Stimulated activated CD4-positive, alpha-beta T cell treated with anti-CD3 and anti-CD28 coated beads, Interleukin-4, amount 100 ng/mL, for 1 hour (primary cell): ENCODE measurements at places on chromosomes 5 and 9.

DNA sequence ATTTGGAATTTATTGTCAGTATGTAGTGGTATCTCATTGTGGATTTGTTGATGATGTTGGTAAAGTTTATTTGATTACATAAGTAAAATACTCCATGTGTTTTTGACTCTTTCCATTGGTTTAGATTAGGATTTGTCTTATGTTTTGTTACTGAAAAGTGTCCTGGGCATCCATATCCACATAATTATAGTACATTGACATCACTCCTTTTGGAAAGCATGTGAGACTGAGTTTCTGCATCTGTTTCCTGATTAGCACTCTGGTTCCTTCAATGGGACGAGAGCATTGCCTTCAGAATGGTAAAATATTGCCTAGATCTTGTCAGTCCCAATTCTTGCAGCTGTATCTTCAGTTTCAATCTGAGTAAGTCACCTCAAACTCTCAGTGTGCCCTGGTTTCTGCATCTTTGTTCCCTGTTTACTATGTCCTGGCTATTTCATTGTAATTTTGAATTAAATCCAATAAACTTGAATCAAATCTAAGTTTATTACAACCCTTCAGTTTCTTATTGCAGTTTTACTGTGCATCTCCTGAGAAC, 128.1 kb downstream of the FBXO38 start:
- no peak for DNase-seq

DNA sequence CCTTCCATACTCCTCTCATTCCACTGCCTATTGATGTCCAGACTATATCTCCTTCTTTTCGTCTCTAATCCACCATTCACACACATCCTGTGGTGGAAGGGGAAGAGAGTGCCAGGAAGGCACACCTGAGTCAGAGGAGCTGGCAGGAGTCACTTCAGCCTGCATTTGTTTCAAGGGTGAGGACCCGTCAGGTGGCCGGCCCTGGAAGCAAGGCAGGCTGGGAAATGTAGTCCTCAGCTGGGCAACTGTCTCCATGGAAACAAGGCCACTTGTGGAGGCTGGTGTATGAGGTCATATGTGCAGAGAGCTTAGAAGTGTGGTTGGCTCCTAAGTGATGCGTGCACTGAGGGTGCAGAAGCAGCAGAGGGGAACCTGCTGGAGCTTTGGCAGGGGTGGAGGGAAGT, 278.4 kb downstream of the NSG2 start:
- no peak for DNase-seq

DNA sequence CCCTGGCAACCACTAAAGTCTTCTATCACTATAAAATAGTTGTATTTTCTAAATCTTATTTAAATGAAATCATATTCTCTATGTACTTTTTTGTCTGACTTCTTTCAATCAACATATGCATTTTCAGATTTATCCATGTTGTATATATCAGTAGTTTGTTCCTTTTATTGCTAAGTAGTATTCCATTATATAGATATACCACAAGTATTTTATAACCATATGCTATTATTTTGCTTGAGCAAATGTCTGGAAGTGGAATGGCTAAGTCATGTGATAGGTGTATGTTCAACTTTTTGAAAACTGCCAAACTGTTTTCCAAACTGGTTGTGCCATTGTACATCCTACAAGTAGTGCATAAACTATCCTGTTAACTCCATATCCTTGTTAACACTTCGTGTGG, 131.1 kb downstream of the CWC27 start:
- DNase-seq = no peak

DNA sequence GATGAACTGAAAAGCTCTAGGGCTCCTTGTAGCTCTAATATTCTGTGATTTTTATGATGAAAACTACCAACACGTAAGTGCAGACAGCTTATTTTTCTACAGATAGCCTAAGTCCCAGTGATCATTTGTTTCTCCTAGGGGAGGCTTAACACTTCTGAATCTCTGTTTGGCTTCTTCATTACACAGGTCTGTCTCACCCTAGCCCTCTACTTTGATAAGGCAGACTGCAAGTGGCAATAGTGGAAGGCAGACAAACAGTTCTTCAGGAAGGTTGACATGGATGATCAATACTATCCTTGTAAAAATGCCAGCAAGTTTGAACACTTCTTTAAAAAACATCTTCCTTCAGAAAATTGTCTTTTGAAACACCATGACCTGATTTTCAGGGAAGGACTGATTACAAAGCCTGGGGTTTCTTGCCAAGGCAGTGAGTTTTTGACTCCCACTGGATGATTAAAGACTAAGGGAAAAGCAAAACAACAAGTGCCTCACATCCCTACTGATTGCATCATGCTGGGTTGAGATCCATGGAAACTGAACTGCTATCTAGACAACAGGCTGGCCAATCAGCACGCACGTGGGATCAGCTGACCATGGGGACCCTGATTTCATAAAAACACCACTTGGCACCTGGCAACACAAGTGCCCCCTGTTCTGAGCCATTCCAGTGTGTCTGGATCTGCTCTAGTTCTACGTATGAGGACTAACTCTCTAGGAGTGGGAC, 212.2 kb downstream of the SMARCA2 start:
- DNase-seq = no peak

GRCh38 chr5:173119719-173120118, 24.6 kb upstream of the BNIP1 start:
- no peak for DNase-seq

DNA sequence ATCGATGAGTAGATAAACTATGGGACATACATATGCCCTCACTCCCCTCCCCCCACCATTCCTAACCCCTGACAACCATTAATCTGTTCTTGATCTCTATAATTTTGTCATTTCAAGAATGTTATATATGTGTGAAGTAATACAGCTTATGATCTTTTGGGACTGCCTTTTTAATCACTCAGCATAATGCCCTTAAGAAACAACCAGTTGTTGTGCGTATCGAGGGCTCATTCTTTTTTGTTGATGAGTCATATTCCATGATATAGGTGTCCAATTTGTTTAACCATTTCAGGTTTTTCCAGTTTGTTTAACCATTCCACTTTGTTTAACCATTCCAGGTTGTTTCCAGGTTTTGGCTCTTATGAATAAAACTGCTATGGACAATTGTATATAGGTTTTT, 75.6 kb downstream of the ARHGEF28 start:
- no peak for DNase-seq

- no peak for DNase-seq
Measured at GRCh38 chr9:19630760-19631159, 158.1 kb downstream of the SLC24A2 start.

- DNase-seq = no peak
Measured at GRCh38 chr9:102767076-102767475, 228.1 kb upstream of the CYLC2 start.

DNA sequence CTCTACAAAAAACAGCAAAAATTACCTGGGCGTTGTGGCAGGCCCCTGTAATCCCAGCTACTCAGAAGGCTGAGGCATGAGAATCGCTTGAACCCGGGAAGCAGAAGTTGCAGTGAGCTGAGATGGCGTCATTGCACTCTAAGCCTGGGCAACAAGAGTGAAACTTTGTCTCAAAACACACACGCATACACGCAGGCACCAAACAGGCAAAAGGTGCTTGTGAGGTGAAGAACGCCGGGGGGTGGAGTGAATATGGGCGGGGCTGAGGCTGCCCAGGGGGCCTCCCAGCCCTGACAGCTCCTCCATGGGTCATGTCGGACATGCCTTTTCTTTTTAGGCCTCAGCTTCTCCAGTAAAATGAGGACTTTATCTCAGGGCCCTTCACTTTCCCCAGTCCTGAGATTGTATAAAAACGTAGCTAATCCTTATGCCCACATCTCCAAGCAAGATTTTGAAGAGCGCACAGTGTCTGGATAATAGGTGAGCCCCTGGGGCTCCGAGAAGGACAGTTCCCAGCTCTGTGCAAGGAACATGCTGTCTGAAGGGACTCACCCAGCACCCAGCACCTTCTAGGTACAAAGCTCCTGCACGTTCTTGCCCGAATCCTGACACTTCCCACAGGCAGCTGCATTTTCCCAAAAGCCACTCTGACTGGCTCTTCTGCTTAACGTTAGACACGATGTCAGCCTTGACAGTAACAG, 168.3 kb downstream of the COL23A1 start:
- DNase-seq = no peak

- DNase-seq = no peak
Measured at GRCh38 chr5:139893873-139894272, 98.3 kb downstream of the PSD2 start.

- no peak for DNase-seq
Measured at GRCh38 chr9:114204265-114204664, 48.9 kb downstream of the COL27A1 start.

GRCh38 chr5:142046191-142046590, 33.4 kb upstream of the GNPDA1 start:
- DNase-seq = no peak

GRCh38 chr9:27179245-27179865, 70.3 kb downstream of the TEK start:
- no peak for DNase-seq

DNA sequence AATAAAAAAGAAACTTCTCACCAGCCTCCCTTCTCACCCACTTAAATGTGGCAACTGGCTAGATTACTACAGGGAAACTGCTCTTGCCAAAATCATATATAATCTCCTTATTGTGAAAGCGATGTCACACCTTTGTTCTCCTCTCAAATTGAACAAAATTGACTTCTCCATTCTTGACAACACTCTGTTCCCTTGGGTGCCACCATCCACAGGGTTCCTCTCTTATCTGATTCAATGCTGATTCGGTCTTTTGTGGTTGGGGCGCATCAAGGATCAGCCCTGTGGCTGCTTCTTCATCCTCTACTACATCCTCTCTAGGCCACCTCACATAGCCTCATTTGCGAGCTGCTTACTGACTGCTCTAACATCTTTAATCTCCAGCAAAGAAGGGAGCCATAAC, 86.1 kb downstream of the EDIL3 start:
- no peak for DNase-seq

DNA sequence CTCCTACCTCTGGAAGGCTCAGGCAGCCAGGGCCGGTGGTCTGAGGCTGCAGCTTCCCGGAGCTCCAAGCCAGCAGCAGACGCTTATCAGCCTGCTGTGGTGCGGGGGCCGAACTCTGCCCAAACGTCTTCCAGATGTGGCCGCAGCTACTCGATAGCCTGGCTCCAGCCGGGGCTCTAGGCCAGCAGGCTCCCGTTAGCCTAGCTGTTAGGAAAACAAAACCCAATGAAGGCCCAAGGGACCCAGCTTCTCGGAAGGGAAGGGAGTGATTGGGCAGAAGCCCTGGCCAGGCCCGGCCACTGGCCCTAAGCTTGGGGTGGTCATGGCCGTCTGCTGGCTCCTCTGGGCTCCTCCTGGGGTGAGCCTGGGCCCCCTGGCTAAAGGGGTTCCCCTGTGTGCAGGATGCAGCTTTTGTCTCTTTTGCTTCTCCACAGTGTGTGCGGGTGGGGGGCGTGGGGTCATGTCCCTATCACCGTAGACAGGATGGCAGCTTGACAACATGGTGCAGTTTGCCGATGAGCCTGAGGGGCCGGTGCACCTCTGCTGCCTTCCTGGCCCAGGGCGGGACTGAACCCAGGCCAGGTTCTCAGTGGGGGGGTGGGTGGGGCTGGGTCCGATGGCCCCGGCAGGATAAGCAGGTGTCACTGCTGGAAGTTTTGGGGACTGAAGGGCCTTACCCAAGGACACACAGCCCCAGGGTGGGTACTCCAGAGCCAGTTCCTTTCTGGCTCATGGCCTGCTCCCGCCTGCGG, 18.7 kb downstream of the MYMK start:
- no peak for DNase-seq

DNA sequence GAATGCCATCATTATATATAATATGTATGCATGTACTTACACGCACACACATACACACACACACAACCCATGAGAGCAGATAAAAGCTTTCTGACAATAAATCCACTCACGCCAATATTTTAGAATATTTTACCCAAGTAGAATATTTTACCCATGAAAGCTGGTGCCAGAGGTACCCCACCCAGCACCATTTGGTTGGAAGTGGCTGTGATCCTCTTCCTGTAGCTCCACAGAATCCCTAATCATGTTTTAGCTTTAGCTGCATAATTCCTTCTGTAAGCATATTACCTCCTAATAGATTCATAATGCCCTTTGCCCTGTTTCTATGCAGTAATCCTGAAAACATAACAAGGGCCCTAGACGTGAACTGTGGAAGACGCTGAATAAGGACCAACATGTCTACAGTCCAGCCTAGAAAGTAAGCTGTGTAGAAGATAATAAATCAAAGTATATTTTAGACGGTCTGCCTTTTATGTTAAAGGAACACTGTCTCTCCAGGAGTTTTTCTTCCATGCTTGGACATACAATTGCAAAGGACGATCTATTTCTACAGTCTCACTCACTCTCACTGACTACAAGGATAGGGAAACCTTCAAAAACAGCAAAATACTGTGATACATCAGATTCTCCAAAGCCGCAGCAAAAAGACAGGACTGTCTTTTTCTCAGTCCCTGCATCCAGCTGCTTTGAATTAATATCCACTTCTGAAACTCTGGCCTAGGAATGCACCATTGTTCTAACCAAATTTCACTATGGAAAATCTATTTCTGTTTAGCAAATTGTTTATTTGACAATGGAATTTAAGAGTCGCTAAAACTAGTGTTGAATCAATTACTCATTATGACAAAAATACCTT, 98.2 kb downstream of the USP20 start:
- no peak for DNase-seq

GRCh38 chr5:73625944-73626811, at the start of gene ARHGEF28:
TSS of gene ARHGEF28 (plus strand) at chr5:73626196. CDS start at chr5:73684852, 58,656 bp downstream.
- peak; percentile 14 for DNase-seq

GRCh38 chr5:175664723-175665122, 6.9 kb downstream of the HRH2 start:
- no peak for DNase-seq

GRCh38 chr5:66118304-66118703, 25.8 kb upstream of the SREK1 start:
- no peak for DNase-seq

DNA sequence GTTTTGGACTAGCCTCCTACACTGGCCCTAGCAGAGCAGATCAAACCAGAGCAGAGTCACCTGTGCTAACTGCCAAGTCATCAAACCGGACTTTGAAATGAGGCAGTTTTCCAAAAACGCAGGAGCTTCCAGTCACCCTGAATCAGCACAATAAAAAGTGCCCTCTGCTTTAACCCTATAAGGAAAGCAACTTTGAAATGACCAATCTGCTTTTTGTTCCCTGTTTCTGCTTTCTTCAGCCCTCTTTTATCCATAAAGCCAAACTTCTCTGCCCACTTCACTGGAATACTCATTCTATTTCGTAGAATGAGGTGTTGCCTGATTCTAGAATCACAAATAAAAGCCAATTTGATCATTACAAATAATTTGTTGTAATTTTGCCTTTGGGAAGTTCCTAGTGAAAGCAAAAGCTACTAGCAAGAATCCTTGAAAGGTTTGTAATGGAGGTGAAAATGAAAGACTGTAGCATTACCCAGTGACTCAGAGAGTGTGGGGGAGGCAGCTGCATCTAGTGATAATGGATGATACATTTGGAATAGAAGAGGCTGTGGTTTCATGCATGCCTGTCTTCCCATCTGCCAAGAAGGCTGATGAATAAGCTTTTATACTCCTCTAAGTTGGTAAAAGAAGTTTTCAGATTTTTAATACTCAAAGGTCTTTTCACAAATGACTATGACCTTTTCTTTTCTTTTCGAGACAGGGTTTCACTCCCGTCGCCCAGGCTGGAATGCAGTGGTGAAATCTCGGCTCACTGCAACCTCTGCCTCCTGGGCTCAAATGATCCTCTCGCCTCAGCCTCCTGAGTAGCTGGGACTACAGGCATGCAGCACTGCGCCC, 14.9 kb downstream of the SPAAR start:
- peak; percentile 42 for DNase-seq

- DNase-seq = no peak
Measured at GRCh38 chr5:72452515-72453245, 54.5 kb downstream of the ZNF366 start.

- DNase-seq = no peak
Measured at GRCh38 chr9:129650680-129651235, 8.8 kb upstream of the ASB6 start.

- DNase-seq = no peak
Measured at GRCh38 chr9:79687131-79687447, 115.3 kb downstream of the TLE4 start.
